ENCODE measurements at places on chromosomes 4 and X.

DNA sequence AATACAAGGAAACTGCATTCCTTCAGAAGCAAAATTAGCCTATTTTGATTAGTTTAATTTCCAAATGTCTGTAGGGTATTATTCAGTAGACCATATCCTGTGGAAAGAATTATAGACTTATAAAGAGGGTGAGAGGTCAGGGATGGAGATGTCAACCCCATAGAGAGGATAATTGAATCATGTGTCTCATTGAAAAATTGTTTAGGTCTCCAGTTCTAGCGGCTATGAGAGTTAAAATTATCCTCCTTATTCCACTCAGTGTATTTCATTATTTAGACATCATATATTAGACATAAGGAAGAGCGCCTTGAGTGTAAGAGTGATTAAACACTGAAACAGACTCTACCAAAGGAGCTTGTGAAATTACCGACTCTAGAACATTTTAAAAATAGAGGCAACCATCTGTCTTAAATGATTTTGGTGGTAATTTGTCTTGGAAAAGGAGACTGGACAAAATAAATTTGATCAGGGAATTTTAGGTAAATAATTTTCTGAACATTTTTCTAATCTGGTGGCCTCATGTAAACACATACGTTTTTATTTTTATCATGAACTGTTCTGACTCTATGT is 654.4 kb upstream of the TENM3 start:
- DNase-seq = no peak

- no peak for DNase-seq
Observed at GRCh38 chr4:158781963-158782362, 13.1 kb downstream of the FNIP2 start.

GRCh38 chrX:75746891-75747639 is 38.0 kb downstream of the MAGEE2 start:
- DNase-seq = peak; percentile 0

DNA sequence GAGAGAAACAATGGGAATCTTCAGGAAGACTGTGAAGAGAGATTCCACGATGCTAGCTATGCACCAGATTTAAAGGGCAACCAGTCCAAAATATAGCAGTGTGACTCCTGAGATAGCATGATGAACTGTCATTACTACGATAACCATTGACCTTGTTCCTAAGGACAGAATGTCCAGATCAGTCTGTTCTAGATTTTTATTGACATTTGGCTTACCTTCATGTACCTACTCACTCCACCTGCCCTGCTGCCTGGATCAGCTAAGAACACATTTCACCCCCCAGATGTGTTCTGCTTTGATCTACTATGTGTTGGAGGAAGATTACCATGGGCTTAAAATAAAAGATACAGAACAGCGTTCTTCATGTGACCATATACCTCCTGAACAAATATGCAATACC is 50.1 kb downstream of the ELF2 start:
- no peak for DNase-seq

DNA sequence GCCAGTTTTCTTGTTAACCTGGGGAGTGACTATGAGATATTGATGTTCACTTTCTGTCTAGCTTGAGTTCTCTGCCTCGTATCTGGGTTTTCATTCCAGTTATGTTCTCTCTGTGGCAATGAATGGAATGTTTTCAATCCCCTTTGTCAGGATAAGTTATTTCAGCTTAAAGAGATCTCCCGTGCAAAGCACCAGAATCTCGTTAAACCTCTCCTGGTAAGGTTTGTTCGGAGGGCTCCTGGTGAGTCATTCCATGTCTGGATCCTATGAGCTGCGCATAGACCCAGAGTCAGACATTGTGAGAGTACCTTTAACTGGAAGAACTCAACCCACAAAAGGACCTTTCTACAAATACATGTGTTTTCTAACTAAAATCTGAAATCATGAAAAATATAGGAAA is 51.0 kb downstream of the KDR start:
- no peak for DNase-seq
